Activated CD4-positive, alpha-beta T cell treated with anti-CD3 and anti-CD28 coated beads, Interleukin-2, amount 50 U/mL, for 24 hours (primary cell): ENCODE measurements at places on chromosomes 13 and 19.

DNA sequence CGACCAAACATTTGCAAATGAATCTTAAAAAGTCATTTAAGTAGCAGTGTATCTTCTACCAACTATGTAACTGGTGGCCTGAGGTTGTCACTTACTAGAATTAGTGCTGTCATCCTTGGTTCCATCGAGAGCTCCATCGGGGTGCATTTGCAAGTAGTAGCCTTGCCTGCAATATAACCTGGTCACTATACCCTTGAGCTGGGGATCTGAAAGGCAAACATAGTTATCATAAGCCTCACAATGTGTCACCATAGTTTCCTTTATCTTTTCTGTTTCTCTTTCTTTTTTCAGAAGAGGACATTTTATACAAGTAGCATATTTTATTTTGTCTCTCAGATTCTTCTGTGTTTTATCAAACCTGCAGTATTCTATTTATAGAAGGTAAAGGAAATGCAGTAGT is 422.6 kb downstream of the ITGBL1 start:
- DNase-seq = no peak

- DNase-seq = no peak
Measured at GRCh38 chr13:34361560-34361959, 543.6 kb downstream of the RFC3 start.

DNA sequence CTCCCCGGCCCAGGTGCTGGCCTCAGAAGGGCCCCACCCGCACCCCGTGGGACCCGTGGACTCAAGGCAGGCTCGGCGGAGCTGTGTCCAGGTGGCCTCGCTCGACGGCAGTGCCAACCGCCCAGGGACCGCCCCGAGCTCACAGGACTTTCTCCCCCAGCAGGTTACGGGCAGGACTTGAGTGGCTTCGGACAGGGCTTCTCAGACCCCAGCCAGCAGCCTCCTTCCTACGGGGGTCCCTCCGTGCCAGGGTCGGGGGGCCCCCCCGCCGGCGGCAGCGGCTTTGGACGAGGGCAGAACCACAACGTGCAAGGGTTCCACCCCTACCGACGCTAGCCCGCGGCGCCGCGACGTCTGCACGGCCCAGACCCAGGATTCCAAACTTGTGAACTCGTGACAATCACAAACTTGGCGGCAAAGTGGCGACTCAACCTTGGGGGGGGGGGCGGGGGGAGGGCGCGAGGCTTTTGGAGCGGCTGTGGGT is 3.6 kb upstream of the RPS15 start:
- DNase-seq = no peak

- DNase-seq = no peak
Measured at GRCh38 chr19:41089959-41090358, 1.7 kb downstream of the CYP2A13 start.

DNA sequence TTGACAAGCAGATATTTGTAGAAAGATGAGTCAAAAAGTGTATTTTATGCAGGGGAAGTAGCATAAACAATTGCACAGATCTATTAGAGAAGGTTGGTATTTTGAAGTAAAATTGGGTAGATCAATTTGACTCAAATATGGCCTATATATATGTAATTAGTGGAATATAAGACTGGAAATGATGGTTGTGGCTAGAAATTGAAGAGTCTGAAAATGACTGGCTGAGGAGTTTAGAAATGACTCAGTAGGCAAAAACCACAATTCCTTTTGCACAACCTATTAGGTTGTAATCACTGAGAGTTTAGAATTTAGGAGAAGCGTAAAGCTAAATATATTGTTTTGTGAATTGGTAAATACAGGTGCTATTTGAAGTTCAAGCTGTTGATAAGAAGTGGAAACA is 622.6 kb upstream of the PCDH20 start:
- no peak for DNase-seq

DNA sequence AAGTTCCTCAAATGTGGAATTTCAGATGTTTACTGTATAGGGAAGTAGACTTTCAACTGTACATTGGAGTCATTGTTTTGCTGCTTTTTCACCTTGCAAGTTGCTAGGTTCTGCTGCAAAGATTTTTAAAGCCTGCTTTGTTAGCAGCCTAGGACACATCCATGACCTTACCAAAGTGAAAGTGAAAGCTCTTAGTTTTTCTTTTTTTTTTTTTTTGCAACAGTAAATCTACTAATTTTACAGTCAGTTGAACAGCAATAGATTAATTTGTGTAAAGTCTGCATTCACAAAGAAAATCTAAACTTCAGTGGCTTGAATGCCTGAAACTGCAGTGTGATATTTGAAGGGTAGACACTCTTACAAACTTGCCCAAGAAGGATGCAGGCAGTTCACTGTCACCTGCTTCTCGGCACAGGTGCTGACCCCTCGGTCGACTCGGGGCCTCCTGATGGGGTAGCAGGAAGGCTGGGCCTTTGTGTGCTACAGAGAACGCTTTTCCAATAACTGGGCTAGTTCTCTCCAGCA is 5.0 kb upstream of the MTIF3 start:
- no peak for DNase-seq

DNA sequence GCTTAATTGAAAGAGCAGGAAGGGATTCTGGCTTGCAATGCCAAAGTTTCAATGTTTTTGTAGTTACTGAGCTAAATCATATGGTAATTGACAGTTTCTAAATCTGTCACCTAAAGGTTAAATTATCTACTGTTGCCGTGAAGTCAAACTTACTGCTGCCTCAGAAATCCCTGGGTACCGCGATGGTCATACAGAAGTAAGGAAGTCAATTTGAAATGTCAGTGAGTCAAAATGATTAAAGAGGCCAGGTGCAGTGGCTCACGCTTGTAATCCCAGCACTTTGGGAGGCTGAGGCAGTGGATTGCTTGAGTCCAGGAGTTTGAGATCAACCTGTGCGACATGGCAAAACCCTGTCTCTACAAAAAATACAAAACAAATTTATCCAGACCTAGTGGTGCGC is 48.8 kb upstream of the TPM4 start:
- no peak for DNase-seq

GRCh38 chr13:29718694-29719093 is 123.2 kb upstream of the SLC7A1 start:
- DNase-seq = no peak

- DNase-seq = no peak
Measured at GRCh38 chr19:39415111-39416046, 2.9 kb downstream of the PLEKHG2 start.

DNA sequence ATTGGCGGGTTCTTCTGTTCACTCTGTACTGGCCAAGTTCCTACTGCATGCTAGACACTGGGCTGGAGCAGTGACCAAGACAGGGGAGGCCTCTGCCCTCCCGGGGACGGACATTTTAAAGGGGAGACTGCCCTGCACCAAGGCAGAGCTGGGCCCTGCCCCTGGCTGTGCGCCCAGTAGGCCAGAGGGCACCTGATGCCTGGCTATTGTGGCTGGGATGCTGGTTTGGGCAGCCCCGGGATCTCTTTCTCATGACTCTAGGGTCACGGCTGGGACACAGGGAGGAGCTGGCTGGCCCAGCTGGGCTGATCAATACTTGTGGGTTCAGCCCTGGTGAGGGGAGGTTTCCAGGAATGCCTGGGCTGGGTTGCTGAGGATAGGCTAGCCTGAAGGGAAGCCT is 17.7 kb downstream of the LIPE start:
- DNase-seq = no peak

GRCh38 chr13:111387026-111387871 is 66.8 kb downstream of the TEX29 start:
- DNase-seq = no peak

GRCh38 chr19:14048443-14049153 is 13.3 kb downstream of the PALM3 start:
- peak; percentile 67 for DNase-seq

DNA sequence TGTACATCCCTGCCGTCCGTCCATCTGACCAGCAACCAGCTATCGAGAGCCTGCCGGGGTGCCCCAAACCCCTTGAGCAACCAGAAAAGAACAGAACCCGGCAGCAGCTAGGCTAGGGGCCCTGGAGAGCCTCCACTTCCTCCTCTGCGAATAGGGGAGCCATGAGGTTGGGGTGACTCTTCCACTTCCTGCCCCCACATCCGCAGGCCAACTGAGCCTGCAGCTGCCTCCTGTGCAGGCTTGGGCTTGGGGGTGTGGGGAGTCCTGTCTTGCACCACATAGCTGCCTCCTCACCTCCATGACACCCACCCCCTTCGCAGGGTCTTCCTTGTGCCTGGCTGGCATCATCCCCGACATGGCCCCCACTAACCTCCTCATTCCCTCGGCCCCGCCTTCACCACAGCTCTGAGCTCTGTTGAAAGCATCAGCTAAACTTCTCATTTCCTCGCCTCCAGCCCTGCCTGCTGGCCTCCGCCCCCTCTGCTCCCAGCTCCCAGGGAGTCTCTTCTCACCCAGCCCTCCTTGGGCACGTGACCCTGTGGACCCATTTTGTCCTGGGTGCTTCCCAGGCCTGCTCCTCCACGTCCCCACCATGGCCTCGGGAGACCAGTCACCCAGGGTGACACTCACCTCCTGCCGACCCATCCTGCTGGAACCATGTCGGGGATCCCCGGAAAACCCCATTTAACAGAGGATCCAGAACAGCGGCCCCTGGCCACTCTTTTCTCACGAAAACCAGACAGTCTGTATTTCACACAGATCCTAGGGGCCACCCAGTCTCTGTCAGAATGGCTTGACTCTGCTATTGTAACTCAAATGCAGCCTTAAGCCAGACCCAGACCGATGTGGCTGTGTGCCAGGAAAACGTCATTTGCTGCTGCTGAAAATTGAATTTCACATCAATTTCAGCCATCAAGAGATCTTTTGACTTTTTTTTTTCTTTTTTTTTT is 50.4 kb downstream of the MYO9B start:
- DNase-seq = peak; percentile 23
